ENCODE measurements at places on chromosomes 6 and 20. TPM values are rescaled to one million over a fixed set of nuclear protein-coding genes. Genes with fewer than 3 reads are reported as not detected.

- DNase-seq: no peak
Observed at GRCh38 chr20:45578231-45578630, 853 bp downstream of the WFDC8 start.

The OR12D3 gene
- total RNA-seq: not detected

DNA sequence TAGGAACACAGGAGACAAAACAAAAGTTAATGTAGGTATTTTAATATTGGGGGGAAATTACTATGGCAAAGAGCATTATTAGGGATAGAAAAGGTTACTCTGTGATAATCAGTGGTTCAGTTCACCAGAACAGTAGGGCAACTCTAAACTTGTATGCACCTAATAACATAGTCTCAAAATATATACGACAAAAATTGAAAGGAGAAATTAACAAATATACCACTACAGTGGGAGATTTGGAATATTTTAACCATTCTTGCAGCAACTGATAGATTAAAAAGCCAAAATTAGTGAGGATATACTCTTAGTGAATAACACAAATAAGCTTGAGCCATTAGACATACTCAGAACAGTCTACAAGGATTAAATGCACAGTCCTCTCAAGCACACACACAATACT is 11.0 kb downstream of the ARMC12 start:
- no peak for DNase-seq

DNA sequence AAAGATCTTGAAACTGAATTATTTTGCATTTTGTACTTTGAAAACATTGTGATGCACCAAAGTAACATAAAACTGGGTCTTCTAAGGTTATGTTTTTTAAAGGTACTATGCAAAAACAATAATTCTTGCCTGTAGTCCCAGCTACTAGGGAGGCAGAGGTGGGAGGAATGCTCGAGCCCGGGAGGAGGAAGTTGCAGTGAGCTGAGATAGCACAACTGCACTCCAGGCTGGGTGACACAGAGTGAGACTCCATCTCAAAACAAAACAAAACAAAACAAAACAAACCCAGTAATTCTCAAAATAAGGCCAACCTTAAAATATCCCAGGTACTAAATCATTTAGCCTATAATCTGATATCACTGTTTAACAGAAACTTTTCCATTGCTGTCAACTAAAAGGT is 269.6 kb downstream of the KHDC1L start:
- no peak for DNase-seq

DNA sequence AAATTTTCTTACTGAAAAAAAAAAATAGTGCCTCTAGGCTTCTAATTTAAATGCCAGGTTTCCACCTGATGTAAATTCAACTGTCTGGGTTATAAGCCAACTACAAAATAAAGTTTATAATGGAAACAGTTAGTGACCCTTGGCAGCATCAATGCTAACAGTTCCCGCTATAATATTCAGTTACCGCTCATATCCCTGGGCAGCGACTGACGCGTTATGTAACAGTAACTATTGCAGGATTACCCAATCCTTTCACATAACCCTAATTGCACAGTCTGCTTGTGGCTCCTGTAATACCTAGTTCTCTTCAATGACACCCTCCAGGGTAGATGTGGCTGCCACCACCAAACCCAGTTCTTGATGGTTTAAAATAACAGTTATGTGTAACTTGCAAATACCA is 208.6 kb downstream of the MOXD1 start:
- DNase-seq: no peak

The SIRPD gene
- total RNA-seq: not detected

DNA sequence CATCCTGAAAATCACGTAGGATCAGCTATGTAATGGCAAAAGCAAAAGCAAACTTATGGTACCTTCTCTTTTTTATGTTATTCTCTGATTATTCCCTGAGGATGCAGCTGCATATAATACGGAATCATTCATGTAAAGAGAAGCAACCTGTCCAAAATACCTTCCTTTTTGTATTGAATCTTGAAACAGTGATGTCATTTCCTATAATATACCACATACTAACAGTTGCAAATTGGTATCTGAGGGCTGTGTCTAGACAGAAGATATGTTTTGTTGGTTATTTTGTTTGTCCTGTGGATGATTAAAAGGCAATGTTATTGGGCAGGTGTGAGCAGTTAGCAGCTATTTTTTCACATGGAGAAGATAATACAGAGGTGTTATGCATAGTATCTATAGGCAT is 161.4 kb upstream of the AHI1 start:
- no peak for DNase-seq

GRCh38 chr6:111599259-111599658 is 6.4 kb downstream of the TRAF3IP2 start:
- no peak for DNase-seq

The FOXC1 gene
- total RNA-seq: 3.5 TPM

DNA sequence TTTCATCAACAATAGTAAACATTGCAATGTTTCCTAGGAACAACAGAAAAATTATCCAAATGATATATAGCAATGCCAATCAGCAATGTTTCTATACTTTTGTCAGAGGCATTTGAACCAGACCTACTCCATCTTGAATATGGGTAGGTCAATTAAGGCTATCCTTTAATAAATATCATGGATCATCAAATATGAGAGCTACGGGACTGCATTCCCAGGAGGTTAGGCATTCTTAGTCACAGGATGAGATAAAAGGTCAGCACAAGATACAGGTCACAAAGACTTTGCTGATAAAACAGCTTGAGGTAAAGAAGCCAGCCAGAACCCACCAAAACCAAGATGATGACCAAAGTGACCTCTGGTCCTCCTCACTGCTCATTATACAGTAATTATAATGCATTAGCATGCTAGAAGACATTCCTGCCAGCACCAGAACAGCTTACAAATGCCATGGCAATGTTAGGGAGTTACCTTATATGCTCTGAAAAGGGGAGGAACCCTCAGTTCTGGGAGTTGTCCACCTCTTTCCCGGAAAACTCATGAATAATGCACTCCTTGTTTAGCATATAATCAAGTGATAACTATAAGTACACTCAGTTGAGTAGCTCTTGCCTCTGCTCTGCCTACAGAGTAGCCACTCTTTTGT is 8.6 kb upstream of the SERPINB6 start:
- no peak for DNase-seq

GRCh38 chr6:148323344-148323743 is 19.3 kb upstream of the SASH1 start:
- no peak for DNase-seq

The C6orf132 gene
- total RNA-seq: 1.9 TPM

DNA sequence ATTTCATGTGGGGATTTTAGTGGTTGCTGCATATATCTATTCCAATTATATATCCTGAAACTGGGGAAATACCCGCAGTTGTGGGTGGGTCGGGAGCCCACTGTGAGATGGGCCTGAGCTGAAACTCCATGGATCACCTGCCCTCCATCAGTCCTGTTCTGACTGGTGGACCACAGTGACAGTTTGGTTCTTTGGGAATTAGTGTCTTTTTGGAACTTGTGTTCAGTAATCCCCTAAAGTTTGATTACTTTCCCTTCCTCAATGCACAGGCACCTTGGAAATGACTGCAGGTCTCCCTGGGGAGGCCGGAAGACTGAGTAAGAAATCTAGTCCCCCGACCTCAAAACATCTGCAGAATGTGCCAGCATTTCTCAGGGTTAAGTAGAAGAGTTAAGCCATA is 11.3 kb downstream of the STK35 start:
- no peak for DNase-seq

DNA sequence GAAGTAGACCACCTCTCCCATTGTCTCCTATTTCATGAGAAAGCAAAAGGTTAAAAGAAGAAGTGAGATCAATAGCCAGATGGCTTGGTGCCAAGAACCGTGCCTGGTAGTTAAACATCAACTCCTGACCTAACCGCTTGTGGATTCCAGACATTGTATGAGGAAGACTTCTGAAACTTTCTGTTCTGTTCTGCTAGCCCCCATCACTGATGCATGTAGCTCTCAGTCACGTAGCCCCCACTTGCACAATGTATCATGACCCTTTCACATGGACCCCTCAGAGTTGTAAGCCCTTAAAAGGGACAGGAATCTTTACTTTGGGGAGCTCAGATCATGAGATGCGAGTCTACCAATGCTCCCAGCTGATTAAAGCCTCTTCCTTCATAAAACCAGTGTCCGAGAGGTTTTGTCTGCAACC is 301.2 kb downstream of the RNGTT start:
- no peak for DNase-seq

DNA sequence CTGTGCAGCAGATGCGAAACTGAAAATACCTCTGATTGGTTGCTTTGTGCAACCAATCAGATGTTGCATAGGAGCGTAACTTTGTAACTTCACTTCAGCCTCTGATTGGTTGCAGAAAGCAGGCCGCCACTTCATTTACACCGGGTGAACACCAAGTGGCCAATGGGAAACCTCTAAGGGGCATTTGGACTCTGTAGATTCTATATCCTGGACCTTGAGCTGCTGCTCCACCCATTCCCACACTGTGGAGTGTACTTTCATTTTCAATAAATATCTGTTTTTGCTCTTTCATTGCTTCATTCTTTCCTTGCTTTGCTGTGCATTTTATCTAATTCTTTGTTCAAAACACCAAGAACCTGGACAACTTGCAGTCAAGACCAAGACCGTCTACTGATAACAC is 14.1 kb upstream of the NXT1 start:
- DNase-seq: no peak

The HIVEP1 gene
- total RNA-seq: 12.0 TPM

DNA sequence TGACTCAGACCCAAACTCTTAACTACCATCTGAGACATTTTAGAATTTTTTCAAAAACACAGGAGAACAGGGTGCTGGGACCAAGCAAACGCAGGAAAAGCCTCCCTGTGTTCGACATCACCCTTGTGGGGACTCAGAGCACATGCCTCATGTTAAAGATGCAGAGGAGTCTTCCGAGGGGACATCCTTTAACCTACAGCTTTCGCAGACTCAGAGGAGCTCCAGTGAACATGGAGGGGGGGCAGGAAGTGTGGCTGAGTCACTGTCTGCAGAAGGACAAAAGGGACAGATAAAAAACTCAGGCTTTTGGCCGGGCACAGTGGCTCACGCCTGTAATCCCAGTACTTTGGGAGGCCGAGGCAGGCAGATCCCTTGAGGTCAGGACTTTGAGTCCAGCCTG is 15.1 kb downstream of the BMP7 start:
- DNase-seq: no peak

- DNase-seq: no peak
Observed at GRCh38 chr6:38262026-38262425, 377.7 kb downstream of the BTBD9 start.
